Prostate gland (tissue), 2 donors: ENCODE measurements at places on chromosomes 7 and 10. TPM values are rescaled to one million over a fixed set of nuclear protein-coding genes. Genes with fewer than 3 reads are reported as not detected.

DNA sequence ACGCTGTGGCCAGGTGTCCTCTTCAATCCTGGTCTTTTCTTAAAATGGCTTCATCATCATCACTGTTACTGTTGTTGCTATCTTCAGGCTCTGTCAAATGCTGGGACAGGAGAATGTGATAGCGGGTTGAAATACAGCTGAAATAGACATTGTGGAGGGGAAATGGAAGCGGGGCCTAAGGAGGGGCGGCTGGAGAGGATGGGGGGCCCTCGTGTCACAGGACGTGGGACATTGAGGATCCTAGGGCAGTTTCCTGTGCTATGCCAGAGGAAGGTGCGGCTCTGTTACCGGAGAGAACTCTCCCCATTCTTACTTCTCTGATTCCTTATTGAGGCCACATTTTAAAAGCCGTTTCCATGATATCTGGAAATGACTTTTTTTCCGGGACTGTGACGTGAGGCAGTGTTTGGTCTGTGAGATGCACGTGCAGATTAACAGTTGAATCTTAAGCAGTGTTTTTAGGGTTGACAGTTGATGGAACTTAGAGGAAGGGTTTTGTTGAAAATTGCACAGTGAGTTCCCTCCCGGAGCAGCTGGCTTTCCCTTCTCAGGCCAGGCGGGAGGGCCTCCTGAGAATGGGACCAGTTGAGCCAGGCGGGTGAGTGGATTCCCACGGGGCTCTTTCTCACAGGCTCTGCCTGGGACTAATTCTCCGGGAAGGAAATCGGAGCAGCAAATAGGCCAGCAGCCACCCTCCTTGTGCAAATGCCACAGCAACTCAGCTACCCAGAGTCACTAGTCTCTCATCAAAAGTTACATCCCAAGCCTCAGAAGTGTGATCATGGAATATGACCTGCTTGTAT, 125.2 kb downstream of the TACC2 start:
- no peak for DNase-seq

Gene PVRIG
- total RNA-seq, result not detected

DNA sequence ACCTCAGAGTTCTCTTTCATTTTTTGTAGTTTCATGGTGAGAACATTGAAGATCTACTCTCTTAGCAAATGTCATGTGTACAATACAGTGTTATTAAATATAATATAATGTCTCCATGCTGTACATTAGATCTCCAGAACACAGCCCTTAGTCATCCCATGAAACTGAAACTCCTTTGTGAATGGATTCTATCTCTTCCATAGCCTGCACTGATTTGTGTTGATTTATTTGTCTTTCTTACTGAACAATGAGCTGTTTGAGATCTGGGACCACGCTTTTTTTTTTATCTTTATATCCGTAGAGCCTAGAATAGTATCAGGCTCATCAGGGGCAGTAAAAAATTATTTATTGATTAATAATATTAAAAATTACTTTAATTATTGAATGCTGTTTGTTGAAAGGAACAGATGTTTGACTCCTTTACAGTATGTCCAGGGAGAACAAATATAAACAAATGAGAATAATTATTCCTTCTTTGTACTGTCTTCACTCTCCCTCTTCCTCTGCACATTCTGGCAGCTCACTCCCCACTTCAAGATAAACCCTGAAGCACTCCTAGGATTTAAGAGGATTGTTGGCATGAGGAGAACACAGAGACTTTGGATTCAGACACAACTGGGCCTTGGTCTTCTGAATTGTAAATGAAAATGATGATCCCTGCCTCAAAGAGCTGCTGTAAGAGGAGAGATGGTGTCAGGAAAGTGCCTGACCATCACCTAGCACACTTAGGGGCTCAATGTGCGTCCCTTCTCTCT, 81.6 kb upstream of the MSRB2 start:
- no peak for DNase-seq

GRCh38 chr10:113849140-113849803, 4.6 kb downstream of the DCLRE1A start:
- DNase-seq, result no peak

Gene NYAP1
- total RNA-seq, result 0.73 TPM

GRCh38 chr10:97764519-97764931, 7.3 kb downstream of the SFRP5 start:
- no peak for DNase-seq

- DNase-seq, result no peak
These were observed 193.0 kb downstream of the JCAD start for GRCh38 chr10:29866356-29866755.

DNA sequence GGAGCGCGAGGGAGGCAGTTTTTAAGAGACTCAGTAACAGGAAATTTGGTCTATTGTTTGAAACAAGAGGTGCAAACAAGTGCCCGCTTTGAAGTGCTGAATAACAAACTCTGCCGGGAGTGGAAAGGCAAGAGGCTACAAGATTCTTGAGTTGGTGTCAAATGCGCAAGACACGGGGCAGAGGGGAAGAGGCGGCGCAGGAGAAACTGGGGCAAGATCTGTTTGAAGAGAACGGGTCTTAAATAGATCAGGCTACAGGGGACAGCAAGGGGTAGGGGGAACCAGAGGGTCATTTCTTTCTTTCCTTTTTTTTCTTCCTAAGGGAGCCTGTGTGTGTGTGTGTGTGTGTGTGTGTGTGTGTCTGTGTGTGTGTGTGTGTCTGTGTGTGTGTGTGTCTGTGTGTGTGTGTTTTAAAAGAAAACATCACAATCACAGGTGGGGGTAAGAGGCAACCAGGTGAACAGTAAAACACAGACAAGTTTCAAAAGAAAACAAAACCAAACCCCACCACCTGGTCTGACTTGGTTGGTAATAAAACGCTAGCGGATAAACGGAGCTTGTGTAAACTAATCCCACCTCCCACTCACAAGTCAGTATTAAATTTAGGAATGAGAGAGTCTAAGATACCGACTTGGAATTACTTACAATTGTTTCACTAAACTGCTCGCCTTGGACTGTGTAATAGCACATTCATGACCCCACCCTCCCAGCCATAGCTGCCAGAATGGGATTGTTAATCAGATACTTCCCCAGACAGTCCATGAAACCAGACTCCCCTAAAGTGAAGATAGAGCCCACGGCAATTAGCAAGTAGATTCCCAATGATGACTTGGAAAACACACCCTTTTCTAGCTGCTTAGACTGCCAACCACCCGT, 13.1 kb upstream of the CUX1 start:
- no peak for DNase-seq

GRCh38 chr7:135181261-135181928, 10.9 kb upstream of the CYREN start:
- no peak for DNase-seq

- no peak for DNase-seq
These were observed 151.5 kb upstream of the AGR3 start for GRCh38 chr7:17033245-17033644.

Gene PAOX
- total RNA-seq, result 20.2 TPM

DNA sequence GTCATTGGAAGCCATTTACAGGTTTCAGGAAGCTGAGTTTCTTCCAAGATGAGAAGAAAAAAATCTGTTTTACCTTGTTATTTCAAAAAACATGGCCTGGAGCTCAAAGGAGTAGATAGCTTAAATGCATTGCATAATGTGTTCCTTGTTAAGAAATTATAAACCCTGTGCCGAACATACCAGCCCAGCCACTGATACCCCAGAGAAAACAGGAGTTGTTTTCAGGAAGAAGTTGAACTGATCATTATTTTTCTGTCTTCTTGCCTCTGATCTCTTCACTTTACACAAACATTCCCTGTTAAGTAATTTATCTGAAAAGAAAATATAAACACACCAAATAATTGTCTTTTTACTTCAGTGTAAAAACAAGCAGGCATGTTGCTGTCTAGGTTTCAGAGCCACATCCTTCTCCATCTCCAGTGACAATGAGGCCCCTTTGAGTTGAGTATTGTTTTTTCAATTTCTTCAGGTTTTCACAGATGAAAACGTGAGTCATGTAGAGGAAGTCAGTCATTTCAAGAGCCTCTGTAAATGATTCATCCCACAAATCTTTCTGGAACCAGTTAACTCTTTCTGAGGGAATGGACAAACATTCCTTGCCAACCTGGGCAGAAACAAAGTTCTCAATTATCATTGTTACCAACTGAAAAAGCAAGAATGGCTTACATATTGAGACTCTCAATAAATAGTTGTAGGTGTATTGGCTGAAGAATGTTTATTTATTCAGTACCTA, 244.2 kb downstream of the IPMK start:
- no peak for DNase-seq

DNA sequence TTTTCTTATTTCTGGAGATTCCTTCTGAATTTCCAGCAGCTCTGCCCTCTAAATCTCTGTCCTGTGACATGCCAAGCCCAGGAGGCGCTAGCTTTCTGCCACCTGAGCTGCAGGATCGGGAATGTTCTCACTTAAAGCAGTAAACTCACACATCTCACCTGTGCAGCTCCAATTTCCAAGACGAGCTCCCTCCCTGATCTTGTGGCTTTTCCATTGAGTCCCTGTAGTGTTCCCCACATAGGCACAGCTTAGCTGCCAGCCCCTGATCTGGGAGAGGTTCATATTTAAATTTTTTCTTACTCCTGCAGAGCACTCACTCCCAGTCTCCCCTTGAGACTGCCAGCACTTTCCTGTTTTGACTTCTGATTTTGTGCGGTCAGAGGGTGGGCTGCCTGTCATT, 479.3 kb downstream of the GLRX3 start:
- no peak for DNase-seq

DNA sequence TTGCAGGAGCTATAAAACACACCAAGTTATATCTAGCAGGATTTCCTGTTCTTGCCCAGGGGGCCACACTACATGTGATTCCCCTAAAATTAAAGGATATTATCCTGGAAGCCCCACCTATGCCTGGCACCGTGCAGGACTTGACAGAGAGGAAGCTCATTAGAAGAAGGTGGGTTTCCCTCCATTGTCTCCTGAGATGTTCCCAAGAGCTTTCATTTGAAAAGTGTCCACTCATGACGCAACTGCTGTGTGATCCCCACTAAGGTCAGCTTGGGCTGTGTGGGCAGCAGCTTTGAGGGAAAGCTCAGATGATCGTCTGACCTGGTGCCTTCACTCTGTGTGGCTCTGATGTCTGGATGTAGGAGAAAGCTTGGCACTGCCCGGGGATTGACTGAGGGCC, 53.5 kb downstream of the RAMP3 start:
- DNase-seq, result no peak

- DNase-seq, result no peak
These were observed 6.3 kb downstream of the C7orf57 start for GRCh38 chr7:48041653-48041970.

DNA sequence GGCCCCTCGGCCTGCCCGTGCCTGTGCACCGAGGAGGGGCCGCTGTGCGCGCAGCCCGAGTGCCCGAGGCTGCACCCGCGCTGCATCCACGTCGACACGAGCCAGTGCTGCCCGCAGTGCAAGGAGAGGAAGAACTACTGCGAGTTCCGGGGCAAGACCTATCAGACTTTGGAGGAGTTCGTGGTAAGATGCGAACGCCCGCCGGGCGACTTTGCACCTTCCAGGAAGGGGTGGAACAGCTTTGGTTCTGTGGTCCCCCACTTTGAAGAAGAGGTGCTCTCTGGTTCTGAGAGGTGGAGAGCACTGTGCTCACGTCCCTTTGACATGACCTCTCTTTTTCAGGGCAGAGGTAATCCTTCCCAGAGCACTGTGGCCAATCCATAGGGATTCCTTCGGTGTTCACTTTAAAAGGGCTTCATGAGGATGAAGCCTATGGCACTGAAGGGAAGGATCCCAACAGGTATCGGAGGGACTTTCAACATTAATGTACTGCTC, 2.6 kb downstream of the VWC2 start:
- DNase-seq, result no peak
